ENCODE measurements at places on chromosomes 4 and X.

- no peak for DNase-seq
Measured at GRCh38 chr4:20678400-20678799, 21.9 kb upstream of the PACRGL start.

DNA sequence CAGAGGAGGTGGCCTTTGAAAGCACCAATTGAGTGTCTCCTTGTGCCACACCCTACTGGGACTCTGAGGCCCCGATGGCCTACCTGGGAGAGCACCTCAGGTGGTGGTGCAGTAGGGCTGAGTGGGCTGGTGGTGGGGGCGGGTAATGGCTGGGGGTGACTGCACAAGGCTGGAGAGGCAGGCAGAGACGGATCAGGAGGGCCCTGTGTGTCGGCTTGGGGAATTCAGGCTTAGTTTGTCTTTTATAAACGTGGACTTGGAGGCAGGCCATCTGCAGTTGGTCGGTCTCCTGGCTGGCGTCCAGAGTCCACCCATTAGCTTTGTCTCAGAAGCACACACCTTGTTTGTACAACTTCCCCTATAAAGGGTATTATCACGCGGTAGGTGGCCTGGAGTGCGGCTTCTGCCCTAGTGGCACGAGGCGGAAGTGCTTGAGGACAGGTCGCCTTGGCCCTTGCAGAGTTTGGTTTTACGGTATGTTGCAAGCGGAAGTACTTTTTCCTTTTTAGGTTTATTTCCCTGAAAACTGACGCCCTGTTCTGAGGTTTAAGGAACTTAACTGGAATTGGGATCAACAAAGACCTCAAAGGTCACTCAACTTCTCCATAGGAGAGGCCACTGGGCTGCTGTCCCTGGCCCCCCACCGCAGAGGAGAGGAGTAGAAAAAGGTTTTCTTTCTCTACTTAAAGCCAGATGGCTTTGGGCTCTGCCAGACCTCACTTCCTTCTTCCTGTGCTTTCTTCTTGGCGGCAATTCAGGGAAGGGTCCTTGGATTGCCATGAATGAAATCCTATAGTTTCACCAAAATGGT is 8.0 kb downstream of the TBC1D14 start:
- DNase-seq: no peak

DNA sequence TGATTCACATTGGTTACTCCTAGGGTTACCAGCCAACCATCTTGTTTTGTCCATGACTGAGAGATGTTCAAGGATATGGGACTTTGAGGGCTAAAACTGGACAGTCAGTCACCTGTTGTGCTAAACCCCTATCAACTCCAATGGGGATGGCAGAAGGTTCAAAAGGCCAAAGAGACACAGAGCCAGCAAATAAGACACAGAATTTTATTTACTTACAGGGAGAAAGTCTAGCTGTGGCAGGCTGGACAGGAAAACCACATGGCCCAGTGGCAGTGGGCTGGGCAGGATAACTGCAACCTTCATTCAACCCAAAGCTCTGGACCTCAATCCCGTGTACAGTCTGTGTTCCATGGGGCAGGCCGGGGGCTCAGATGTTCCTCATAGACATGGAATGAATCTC is 326.7 kb upstream of the RPS6KA3 start:
- no peak for DNase-seq

GRCh38 chr4:187478292-187479140 is 517.1 kb upstream of the ZFP42 start:
- no peak for DNase-seq

GRCh38 chrX:101736651-101737050 is 77.0 kb upstream of the ARMCX2 start:
- DNase-seq: no peak

GRCh38 chr4:2290974-2291704 is 29.2 kb upstream of the MXD4 start:
- peak; percentile 82 for DNase-seq

DNA sequence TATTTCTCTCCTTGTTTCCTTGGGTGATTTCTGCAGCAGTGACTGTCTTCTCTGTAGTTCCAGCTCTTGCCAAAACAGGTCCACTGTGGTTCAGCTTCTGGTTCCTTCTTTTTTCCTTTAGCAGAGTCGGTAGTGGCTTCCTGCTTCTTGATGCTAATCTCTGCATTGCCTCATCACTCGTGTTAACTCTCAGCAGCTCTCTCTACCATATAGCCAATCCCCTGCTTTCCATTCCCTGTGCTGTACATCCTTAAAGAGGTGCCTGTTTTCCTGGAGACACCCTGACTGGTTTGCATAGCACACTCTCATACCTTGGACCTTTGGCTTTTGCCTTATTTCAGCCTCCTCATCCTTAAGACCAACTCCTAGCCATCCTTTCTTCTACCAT is 191.2 kb upstream of the LNX1 start:
- DNase-seq: no peak

DNA sequence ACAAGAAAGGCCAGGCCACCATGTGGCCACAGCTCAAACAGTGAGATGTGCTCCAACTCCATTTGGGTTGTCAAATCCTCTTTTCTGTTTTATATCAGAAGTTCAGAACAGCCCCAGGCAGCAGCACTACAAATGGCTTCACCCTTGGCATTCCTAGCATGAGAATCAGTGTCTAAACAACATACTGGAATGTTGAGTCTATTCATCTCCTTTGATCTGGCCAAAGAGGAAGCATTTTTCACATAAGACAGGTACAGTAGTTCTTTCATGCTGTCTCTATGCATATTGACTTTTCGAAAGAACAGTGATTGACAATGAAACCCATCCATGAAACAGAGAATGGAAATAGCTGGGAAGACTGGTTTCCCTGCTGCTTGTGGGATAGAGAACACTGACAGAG is 289.5 kb downstream of the USP46 start:
- DNase-seq: no peak

DNA sequence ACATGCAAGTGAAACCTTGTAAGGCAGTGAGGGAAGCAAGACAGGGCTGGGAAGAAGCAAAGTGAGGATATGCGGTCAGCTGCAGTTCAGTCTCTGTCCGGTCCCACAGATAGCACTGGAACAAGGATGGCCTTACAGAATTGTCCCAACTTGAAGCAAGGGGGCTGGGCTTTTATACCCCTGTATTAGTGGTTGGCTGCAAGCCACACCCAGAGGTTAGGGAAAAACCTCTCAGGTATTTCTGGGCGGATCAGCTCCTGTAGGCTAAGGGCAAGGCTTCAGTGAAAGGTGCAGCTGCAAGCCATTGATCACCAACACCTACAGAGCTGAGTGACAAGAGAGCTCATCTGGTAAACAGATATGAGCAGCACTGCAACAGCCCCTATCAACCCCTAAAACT is 89.0 kb downstream of the KDR start:
- DNase-seq: no peak

GRCh38 chr4:139229534-139230039 is 50.4 kb downstream of the MGARP start:
- DNase-seq: no peak

DNA sequence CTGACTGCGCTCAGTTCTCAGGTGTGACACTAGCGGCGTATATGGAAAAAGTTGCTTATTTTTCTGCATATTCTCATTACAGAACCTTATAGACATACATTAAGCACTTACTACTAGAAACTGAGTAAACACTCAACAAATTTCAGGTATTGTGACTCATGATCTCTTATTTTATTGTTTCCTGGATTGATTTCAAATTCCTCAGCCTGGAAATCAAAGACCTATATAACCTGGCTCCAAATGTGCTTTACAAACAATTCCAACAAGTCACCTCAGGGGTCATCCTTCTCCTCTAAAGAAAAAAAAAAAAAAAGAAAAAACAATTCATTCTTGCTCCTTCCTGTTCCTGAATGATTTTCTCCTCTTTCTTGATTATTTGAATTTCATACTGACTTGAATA is 152.3 kb downstream of the ADAM29 start:
- no peak for DNase-seq

GRCh38 chr4:80079255-80079923 is 6.4 kb upstream of the ANTXR2 start:
- DNase-seq: no peak

GRCh38 chr4:97942137-97942536 is 201.1 kb downstream of the STPG2 start:
- DNase-seq: no peak

- no peak for DNase-seq
Measured at GRCh38 chr4:151866592-151866918, 105.7 kb upstream of the GATB start.

DNA sequence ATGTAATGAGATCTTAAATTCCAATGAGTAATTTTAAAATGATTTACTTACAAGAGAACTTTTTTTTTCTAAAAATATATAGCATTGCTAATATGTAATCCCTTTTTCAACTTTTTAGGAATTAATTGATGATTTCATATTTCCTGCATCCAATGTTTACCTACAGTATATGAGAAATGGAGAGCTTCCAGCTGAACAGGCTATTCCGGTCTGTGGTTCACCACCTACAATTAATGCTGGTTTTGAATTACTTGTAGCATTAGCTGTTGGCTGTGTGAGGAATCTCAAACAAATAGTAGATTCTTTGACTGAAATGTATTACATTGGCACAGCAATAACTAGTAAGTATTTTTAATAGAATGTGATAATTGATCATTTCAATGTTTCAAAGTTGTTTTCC is 113.2 kb downstream of the USP9X start:
- no peak for DNase-seq

DNA sequence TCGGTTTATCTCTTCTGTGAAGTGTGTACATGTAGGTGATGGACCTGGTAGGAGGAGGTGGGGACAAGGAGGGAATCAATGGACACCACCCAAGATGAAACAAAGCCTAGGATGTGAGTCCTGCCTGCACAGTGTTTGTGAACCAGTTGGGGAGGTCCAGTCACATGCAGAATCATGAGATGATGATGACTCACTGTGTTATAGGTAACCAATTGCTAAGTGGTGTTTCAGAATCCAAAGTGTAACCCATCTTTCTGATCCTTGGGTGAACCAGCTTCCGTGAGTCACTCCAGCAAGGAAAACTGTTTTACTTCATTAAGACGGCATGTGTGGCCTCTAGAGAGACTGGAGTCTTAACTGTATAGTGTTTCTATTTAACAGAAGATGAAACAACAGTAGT is 57.9 kb upstream of the HPF1 start:
- no peak for DNase-seq

DNA sequence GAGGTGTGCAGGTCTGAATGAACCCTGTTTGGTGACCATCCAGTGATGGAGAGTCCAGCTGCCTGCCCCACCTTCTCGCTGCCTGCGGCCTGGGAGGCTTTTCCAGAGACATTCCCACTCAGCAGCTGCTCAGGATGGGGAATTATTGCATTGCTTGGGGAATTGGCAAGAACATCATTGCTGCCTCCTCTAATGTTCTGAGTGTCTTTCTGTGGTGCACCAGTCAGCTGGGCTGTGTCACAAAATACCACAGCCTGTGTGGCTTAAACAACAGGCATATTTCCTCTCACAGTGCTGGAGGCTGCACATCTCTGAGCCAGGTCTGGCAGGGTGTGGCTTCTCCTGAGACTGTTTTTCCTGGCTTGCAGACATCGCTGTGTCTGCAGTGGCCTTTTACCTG is 86.8 kb upstream of the AFAP1 start:
- no peak for DNase-seq

GRCh38 chr4:73815145-73815544 is 21.3 kb upstream of the CXCL6 start:
- no peak for DNase-seq

DNA sequence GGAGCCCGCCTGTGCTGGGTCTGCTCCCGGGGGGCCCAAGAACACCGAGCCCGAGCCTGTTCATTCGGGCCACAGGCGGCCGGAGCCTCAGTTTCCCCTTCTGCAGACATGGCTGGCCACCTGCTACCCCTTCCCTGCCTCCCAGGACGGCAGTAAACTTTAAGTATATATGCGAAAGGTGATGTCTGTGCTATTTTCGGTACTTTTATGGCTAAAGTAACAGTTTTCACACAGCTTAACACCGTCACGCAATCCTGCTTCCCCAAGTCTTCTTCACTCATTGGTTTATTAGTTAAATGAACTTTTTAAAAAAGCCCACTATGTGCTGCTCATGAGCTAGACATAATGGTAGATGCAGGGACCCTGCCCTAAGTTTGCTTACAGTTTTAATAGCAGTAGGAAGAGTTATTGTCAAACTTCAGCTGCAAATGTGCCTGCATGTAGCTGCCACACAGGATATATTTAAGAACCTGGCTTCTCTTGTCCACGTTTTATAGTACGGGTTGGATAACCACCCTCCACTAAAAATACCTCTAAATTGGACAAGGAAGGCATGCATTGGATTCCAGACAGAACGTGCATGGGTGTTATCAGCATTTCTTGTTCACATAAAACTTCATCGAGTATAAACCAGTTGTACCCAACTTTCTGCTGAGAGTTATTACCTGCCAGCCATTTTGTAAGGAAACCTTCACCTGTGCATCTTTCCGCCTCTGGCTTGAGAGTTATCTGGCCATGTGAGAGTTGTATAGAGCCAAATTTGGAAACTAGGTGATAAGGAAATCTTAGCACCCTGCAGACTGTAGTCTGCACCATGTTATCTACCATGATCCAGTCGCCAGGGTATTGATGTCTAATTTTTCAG is 741 bp downstream of the ANAPC4 start:
- DNase-seq: no peak

- no peak for DNase-seq
Measured at GRCh38 chrX:48813644-48814043, 11.8 kb downstream of the HDAC6 start.

- DNase-seq: no peak
Measured at GRCh38 chr4:20844311-20844710, 144.1 kb downstream of the PACRGL start.

DNA sequence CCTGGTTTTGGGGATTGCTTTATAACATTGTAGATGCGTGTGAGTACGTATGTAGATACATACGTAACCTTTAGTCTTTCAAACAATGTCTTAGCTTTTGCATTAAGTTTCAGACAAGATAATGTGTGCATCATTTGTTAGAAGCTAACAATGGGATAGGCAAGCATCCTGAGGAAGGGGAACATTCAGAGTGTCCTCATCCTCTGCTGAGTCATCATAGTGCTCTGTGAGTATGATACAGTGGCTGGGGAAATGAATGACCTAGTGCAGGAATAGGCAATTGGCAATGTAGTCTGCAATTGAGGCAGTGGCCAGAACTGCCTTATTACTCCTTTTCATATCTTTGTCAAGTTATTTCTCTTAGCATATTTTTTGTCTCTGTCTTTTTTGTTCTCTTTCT is 7.3 kb downstream of the NAP1L5 start:
- no peak for DNase-seq

DNA sequence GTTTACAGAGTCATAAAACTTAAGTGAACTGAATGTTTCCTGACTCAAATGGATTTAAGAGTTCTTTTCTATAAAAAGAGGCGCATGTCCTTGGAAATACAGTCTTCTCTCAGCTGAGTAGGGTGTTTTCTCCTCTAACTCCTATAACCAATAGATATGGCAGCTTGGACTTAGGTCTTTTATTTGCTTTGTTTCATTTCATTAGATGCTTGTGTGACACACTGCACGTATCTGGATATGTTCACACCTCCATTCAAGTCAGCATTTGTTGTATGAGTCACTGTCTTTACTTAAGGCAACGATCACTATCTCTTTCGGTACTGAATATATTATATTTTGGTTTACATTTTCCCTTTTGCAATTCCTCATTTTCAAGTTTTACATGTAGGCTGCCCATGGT is 136.6 kb downstream of the ARSF start:
- DNase-seq: no peak
